ENCODE measurements at places on chromosomes 4 and X.

- no peak for DNase-seq
Measured at GRCh38 chr4:145884775-145885174, 53.8 kb downstream of the ZNF827 start.

GRCh38 chr4:149521611-149522425 lies 293.8 kb downstream of the IQCM start:
- DNase-seq: no peak

GRCh38 chr4:74109870-74110605 lies 11.0 kb upstream of the CXCL2 start:
- DNase-seq: no peak

DNA sequence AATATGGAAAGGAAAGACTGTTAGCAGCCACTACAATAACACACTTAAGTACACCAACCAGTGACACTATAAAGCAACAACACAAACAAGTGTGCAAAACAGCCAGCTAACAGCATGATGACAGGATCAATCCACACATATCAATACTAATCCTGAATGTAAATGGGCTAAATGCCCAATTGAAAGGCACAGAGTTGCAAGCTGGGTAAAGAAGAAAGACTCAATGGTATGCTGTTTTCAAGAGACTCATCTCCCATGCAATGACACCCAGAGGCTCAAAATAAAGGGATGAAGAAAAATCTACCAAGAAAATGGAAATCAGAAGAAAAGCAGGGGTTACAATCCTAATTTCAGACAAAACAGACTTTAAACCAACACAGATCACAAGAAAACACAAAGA lies 94.2 kb upstream of the ENPEP start:
- DNase-seq: no peak

DNA sequence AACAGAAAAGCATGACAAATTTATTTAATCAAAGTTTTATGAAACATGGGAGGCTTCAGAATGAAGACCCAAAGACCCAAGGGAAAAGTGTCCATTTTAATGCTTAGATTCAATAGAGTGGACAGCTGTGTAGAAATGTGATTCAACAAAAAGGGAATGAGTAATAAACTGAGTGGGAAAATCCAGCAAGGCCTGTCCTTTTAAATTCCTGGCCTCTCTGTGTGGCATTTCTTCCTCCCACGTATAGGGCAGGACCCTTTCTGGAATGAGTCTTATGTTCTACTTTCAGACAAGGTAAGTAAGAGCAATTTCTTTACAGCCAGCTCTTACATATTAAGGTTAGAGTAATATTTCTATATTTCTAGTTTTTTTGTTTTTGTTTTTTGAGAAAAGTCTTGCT lies 14.5 kb downstream of the AASDH start:
- DNase-seq: no peak

DNA sequence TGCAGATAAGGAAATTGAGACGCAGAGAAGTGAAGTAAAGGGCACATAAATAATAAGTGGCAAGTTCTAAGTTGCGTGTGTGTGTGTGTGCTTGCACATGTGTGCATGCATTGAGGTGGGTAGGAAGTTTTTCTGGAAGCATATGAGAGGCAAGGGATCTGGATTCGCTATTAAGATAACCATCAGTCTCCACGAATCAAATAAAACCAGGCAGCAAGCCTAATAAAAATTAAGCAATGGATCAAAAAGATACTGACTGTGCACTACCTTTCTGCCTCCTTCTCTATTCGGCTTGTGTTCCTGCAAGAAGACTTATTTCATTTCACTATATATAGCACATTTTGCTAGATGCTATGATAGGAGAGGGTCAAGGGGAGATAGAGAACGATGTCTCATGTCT lies 23.8 kb downstream of the SLC16A2 start:
- no peak for DNase-seq

DNA sequence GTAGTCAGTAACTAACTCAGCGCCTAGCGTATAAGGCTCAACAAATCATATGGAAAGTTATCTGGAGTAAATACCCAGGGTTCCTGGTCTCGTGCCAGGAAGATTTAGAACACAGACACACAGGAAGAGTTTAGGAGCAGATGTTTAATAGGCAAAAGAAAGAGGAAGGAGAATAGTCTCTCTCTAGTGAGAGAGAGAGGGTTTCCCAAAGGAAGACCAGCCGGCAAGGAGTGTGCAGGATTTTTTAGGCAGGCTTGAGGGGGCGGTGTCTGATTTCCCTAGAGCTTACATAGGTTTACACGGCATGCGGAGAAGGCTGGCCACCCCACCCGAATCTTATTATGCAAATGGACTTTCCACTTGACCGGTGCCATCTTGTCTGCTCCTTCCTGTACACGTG lies 284.0 kb upstream of the FRG1 start:
- no peak for DNase-seq

DNA sequence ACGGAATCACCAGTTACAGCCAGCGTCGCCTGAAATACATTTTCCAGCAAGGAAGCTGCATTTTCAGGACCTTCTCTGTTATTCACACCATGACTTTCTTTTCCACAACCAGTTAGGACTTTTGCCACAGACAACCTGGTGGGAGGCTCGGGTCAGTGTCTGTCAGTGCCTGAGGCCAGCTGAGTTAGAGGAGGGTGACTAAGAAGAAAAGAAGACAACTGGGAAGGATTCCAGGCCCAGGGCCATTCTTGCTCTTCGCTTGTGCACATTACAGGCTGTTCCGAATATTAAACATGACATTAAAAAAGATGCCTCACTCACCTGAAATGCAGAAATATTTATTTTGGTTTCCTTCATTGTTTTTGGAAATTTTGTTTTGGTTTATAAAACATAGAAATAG lies 21.4 kb upstream of the CENPU start:
- no peak for DNase-seq

- DNase-seq: no peak
Measured at GRCh38 chr4:142556570-142557238, 289.4 kb downstream of the INPP4B start.

DNA sequence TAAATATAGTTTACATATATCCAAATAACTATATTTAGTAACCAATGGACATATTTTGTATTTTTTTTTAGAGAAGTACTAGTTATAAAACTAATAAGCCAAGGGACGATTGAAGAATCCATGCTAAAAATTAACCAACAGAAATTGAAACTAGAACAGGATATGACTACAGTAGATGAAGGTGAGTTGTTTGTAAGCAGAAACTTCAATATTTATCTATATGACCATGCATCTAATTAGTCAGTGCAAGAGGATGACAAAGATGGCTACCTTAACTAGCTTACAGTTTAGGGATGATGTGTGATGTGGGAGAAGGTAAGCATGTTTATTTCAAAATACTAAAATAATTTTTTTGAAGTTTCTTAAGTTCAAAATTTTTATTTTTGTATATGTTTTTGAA lies 57.7 kb downstream of the HPGDS start:
- DNase-seq: no peak

- DNase-seq: no peak
Measured at GRCh38 chr4:67615119-67615518, 56.6 kb downstream of the STAP1 start.

DNA sequence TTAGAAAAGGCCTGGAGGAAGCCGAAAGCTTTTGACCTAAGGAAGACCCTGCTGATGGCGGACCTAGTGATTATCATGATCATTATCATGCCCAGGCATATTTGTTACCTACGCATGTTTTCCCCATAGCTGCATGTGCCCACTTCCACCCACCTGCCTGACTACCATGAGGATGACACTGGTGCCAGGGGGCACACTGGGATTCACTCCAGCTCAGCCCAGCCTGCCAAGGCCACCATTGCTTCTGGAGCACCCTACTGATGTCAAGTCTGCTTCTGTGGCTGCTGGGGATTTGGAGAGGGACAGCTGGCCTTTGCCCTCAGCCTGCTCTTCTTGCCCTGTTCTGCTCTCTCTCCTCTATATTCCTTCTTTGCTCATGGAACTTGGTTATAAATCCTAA lies 124.7 kb upstream of the NALF2 start:
- DNase-seq: no peak

DNA sequence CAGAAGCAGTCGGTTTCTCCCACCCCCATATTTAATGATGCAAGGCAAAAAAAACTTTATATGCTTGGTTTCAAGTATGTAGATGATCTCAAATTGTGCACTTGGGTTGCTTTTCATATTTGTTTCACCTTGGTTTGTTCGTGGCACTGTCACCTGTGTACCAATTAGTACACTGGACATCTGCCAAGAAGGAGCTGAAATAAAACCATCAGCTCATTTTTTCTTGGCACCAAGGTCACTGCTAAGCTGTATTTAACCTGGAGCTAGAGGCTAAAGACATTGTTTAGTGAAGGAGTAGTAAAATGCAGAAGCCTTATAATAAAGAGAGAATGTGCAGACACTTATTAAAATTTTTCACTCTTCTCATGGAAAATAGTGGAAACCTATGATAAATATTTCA lies 430.8 kb downstream of the ARHGAP24 start:
- no peak for DNase-seq
